Stimulated activated CD8-positive, alpha-beta memory T cell treated with anti-CD3 and anti-CD28 coated beads, Interleukin-4, amount 100 ng/mL, for 4 hours (primary cell): ENCODE measurements at places on chromosomes 6 and 20.

- no peak for DNase-seq
These were observed 113.9 kb upstream of the THBS2 start for GRCh38 chr6:169367507-169367906.

- no peak for DNase-seq
These were observed 128.0 kb downstream of the UST start for GRCh38 chr6:148874698-148875293.

- no peak for DNase-seq
These were observed 186.5 kb downstream of the PRKN start for GRCh38 chr6:162541019-162541601.

DNA sequence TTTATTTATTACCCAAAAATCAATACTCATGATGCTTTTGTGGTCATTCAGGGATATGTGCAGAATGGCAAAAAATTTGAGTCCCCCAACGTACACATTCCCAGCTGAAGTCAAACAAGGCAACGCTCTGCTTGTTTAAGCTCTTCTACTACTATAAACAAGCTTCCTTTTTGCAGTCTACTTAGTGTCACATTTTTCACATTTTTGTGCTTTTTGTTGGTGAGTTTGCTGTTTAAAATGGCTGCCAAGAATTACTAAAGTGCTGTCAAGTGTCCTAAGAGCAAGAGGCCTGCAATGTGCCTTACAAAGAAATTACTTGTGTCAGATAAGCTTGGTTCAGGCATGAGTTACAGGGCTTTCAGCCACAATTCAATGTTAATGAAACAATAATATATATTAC is 2.1 kb downstream of the WFDC8 start:
- no peak for DNase-seq

DNA sequence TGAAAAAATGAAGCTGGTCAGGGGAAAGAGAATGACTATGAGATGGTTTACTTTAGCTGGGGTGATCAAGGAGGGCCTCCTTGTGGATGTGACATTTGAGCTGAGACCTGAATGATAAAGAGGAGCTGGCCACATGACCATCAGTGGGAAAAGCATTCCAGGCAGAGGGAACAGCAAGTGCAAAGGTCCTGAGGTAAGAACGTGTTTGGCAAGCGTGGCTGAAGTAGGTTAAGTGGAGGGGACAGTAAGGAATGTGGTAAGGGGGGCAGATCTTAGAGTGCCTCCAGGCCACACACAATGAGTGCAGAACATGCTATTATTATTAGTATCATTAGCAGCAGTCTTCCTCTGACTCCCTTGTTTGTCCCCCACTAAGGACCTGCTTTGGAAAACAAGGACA is 92.6 kb downstream of the KCNB1 start:
- DNase-seq = no peak

GRCh38 chr20:237489-237888 is 10.4 kb downstream of the DEFB129 start:
- DNase-seq = no peak

DNA sequence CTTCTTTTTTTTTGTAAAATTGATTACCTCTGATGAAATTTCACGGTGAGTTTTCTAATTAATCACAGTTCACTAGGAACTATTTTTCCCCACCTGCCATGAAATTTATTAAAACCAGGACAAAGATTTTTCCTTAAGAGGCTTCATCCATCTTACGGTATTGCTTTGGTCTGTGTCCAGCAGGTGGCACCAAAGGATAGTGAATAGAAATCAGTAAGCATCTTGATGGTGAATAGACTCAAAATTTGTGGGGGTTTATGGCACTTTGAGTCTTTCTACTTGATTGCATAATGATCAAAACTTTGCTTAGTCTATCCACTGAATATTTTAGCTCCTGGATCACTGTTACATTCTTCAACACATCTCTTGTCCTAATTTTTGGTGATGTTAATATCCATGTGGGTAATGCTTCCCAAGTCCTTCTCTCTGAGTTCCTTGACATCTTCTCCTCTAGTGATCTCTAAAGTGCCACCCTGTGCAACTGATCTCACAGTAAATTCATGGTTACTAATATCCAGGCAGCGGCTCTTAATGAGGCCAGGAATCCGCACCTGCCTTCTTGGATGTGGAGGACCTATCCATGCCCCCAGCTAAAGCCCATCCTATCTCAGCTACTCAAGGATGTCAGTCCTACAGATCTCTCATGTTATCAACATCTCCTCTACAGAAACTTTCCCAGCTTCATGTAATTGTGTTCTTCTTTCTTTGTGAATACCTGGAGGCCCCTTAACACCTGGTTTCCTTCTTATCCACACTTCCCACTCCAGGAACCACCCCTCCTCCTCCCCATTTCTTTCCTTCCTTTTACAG is 54.5 kb downstream of the STMND1 start:
- DNase-seq = peak; percentile 36

DNA sequence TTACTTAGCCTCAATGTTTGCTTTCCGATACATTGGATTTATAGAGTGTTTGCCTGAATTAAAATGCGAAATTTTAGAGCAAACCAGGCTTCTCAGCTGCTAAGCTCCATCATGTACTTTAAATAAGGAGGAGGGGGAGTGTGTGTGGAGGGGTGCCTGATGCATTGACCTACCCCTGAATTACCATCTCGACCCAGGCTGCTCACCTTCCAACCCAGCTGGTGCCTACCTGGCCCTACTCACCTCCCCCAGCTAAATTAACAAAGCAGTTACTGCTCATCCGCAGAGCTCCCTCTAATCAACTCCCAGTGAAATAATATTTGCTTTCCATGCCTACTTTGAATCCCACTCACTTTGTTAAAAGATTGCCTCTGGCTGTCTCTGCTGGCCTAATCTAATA is 544.5 kb downstream of the MAFB start:
- no peak for DNase-seq

GRCh38 chr6:108102965-108103364 is 28.4 kb upstream of the OSTM1 start:
- DNase-seq = no peak

DNA sequence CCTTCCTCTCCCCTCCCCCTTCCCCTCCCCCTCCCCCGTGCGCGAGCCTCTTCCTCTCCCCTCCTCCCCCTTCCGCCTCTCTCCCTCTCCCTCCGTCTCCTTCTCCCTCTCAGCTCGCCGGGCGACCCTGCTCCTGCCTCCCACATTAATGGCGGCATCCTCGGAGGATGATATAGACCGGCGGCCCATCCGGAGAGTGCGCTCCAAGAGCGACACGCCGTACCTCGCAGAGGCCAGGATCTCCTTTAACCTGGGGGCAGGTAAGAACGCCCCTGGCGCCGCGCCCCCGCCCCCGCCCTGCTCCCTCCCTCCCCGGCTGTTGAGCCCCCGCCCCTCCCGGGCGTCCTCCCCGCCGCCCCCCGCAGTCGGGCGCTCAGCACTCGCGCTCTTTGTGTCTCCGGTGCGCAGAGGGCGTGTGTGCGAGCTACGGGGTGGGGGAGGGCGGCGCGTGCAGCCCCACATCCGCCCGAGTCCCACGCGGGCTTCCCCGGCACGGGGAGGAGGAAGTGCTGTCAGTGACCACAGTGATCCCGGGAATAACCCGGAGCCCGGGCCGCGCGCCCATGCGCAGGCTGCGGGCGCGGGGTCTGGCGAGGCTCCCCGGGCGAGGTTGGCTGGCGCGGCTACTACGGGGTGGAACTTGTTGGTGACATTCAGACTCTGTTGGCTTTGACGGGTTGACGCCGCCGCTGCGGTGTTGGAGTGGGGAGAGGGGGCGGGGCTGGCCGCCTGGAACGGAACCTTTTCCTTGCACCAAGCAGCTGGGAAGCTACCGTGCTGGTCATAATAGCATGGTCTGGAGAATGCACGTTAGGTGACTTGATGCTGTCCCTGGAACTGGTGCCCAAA is 33.2 kb downstream of the PHACTR1 start:
- DNase-seq = no peak

- no peak for DNase-seq
These were observed 579 bp upstream of the BPHL start for GRCh38 chr6:3117912-3118352.

DNA sequence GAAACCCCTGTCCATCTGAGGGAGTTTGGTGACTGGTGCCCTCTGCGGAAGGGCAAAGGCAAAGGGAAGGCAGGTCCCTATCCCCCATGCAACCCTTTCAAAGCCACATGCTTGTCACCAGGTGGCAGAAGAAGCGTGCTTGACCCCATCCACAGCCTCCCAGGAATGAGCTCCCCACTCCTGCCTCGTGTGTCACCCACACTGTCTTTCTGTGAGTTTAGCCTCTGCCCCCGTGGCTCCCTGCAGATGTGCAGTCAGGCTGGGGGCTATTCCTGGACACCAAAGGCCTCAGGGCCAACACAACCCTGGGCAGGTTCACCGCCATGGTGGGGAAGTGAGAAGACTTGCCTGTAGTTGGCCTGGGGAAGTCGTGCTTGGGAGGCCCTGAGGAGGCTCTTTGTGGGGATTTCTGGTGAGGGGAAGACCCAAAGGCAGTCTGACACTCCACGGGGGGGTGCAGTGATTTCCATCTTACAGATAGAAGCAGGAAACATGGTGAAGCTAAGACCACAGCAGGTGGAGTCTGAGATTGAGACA is 16.6 kb upstream of the PCMTD2 start:
- DNase-seq = no peak

DNA sequence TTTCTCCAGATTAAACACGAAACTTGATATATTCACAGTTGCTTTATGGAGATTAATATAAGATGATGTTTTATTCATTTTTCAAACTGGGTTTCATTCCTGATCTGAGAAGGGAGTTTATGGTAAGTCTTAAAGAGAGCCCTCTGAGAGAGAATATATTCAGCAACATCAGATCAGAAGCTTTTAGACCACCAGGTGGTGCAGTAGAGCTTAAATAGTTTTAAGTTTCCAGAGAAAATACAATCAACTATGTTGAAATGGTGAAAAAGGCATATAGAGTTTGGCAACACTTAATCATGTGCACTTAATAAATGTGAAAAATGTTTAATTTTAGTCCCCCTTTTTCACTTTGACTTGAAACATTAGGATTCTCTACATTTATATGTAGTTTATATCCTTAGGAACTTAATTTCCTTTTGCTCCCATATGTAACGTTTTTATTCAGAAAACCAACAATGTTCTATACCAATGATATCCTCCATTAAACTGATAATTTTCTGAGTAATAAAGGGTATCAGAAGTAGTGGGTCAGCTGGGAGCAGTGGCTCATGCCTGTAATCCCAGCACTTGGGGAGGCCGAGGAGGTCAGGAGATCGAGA is 86.4 kb upstream of the CLDN20 start:
- no peak for DNase-seq

DNA sequence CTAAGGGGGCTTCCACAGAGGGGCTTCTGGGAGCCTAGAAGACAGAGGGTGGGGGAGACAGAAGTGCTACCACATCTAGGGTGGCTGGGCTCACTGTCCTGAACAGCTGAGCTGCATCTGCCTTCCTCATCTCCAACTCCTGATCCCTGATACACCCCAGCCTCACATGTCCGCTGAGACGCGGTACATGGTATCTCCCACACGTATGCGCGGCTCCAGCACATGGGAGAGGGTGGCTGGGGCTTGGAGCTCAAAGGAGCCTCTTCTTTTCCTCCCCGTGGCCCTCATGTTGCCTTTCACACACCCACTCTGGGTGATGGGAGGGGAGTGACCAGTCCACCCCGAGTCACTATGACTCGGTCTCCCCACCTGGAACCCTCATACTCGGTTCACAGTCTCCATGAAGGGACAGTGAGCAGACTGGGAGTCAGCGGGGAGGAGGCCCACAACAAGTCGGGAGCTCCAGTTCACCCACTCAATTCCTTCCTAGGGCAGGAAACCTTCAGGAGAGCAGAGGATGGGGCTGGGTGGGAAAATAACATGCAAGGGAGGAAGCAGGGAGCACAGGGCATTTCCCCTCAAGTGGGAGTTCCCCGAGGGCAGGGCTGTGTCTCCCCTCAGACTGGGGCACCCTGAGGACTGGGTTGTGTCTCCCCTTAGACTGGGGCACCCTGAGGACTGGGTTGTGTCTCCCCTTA is 61.7 kb downstream of the MRPL14 start:
- no peak for DNase-seq

DNA sequence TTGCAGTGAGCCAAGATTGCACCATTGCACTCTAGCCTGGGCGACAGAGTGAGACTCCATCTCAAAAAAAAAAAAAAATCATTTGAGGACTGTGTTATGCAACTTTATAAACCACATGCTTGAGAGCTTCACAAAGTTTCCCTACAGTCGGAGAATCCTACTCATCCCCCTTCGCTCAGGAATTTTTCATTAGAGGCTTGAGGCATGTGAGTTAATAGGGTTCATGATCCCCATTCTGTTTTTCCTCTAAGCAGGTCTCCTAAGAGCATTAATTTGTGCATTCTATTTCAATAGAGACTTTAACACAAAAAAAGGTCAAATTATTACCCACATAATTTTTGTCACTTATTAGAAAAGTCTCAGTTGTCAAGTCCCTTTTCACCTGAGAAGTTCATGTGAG is 103.7 kb upstream of the SOX4 start:
- DNase-seq = no peak

DNA sequence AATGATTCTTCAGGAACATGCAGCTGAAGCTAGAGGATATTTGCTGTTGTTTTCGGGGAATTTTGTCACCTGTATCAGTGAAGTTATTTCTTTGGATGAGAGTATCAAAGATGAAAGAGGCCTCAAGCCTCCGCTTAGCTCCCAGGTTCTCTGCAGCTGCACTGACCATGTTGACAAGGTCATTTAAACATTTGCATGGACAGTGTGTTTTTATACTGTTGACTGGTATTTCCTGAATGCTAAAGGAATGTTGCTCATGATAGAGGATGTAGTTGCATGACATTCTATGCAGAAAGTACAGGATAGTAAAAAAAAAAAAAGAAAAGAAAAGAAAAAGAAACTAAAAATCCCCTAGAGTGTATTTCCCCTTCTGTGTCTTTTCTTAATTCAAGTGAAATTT is 165.6 kb upstream of the LAMP5 start:
- DNase-seq = no peak

DNA sequence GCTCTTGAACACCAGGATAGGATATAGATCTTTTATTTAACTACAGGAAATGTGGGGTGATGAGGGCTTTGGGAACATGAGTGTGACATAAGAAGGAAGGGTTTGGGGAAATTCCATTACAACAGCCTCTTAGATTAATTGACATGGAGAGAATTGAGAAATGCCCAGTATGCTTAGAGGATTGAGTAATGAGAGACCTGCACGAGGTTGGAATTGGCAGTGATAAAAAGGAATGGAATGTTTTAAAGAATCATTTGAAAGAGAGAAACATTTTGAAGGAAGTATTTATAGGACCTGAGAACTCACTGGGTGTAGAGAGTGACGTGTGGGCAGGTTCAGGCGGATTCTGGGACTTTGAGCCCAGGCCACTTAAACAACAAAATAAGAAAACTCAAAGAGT is 227.0 kb downstream of the BMP2 start:
- no peak for DNase-seq

- no peak for DNase-seq
These were observed 1.0 kb upstream of the MTG2 start for GRCh38 chr20:62181808-62182207.

GRCh38 chr20:57656821-57657534 is 36.8 kb upstream of the ZBP1 start:
- no peak for DNase-seq

DNA sequence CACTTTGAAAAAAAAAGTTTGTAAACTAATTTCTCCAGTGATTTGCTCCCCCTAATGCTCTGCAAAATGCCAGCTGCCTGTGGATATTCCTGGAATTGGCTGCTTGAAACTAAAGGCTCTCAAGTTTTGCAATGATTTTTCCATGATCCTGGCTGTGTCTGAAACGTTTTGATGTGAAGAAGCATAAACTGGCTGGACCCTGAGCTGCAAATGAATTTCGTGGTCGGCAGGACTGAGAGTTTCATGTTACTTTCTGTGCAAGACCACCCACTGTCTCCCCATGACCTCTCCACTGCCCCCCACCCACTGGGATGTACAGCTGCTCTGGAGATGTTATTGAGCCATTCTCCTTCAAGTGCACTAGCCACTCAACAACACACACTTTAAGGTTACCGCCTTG is 171.3 kb upstream of the SSTR4 start:
- DNase-seq = no peak
